OCI-M1 (cell line): ENCODE measurements at places on chromosomes 5 and 9.

GRCh38 chr9:136090768-136091581 lies 4.1 kb downstream of the NACC2 start:
- DNase-seq, result no peak

DNA sequence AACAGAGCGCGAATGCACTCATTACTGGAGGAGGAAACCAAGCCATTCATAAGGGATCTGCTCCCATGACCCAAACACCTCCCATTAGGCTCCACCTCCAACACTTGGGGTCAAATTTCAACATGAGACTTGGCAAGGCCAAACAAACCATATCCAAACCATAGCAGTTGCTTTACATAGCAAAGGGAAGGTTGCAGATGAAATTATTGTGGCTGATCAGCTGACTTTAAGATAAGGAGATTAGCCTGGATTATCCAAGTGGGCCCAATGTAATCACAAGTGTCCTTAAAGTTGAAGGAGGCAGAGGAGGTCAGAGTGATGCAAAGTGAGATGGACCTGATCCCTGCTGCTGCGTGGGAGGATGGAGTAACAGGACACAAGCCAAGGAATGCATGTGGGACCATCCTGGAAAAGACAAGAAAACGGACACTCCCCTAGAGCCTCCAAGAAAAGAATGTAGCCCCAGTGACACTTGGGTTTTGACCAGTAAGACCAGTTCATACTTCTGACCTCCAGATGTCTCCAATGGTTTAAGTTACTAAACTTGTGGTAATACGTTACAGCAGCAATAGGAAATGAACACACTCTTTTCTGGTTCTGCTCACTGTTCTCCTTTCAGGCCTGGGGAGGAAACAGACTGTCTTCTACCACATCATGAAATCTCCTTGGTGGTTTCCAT lies 167.3 kb downstream of the GNAQ start:
- DNase-seq, result peak; percentile 66

DNA sequence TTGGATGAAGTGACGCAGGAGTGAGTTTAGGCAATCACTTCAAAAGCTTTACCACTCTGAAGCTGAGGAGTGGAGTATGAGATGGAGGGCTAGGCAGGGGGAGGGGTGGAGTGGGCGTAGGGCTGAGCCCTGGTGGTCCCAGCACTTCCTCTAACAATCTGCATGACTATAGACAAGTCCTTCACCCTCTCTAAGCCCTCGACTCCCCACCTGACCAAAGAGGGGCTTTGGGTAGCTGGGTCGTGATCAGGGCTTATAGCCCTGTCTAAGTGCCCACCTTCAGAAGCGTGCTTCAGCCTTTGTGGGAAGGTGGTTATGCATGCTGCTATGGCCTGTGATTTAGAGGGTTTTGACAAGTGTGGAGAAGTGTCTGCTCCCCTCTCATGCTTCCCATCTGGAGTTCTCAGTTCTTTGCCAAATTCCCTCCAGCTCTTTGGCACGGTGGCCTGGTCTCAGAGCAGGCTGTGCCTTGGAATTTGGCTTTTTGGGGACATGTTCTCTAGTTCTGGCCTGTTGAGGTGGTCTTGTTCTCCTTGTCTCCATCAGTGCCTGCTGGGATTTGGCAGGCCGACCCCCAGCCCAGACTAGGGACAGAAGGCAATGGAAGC lies 53.0 kb downstream of the ACTBL2 start:
- no peak for DNase-seq

DNA sequence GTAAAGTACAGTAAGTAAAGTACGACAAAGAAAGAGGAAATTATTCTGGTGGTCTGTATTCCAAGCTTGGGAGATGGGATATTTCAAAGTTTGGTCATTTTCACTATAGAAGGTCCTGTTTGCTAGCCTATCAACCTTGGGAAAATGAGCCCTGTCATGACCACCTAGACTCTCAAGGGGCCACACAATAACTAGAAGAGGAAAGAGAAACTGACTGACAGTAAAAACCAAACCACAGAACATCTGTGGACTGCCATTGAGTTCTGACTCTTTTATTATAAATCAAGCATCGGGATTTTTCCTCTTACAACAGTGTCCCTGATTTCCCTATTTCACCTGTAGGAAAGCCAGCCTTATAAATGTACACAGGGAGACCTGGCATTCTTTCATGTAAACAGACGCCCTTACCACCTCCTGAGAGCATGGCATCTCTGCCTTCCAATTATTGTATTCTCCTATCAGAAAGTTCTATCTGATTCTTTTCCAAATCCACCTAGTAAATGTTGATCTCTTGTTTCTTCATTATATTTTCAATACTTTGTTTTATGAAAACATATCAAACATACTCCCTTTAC lies 80.0 kb downstream of the ZNF622 start:
- DNase-seq, result no peak

DNA sequence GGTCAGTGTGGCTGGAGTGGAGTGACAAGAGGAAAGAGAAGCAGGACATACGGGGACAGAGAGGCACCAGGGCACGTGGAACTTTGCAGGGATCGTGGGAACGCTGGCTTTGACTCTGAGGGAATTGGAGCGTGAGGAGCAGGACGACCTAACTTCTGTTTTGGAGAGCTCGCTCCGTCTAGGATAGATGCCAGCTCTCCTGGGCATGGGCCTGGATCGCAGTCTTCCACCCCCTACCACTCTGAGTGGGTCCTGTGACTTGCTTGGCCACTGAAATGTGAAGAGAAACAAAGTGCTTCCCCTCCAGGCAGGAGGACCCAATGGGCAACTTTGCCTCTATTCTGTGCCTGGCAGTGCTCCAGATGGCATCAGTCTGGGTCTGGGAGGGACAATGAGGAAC lies 8.7 kb upstream of the SH3PXD2B start:
- no peak for DNase-seq

DNA sequence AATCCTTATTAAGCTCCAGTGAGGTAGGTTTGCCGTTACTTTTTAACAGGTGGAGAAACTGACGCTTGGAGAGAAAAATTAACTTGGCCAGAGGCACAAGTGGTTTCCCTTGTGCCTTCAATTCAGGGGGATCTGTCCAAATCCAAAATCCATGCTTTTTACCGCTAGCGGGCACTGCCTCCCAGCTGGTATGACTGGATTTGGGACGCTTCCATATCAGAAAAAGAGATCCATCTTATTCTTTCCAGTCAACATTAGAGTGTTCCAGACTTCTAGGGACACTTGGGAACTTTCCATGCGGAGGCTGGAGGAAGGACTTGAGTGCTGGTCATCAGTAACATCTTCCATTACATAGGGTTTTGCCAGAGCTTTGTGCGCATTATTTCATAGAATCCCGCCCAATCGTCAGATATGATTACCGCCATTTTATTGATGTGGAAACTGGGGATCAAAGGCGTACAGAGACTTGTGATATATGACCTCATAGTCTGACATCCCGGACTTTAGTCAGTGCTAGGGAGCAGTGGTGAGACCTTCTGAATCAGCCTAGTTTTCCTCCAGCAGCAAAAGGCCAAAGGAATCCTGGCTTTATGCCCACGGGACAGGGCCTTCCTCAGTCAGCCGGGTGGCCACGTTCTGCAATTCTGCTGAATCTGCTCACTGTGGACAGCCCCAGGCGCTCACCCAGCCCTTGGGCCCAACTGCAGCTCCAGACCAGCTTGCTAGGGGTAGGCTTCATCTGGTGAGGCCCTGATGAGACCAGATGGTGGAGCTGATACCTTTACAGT lies 1.1 kb upstream of the GNPDA1 start:
- DNase-seq, result no peak

GRCh38 chr5:66597183-66597757 lies 1.1 kb downstream of the MAST4 start:
- peak; percentile 82 for DNase-seq

DNA sequence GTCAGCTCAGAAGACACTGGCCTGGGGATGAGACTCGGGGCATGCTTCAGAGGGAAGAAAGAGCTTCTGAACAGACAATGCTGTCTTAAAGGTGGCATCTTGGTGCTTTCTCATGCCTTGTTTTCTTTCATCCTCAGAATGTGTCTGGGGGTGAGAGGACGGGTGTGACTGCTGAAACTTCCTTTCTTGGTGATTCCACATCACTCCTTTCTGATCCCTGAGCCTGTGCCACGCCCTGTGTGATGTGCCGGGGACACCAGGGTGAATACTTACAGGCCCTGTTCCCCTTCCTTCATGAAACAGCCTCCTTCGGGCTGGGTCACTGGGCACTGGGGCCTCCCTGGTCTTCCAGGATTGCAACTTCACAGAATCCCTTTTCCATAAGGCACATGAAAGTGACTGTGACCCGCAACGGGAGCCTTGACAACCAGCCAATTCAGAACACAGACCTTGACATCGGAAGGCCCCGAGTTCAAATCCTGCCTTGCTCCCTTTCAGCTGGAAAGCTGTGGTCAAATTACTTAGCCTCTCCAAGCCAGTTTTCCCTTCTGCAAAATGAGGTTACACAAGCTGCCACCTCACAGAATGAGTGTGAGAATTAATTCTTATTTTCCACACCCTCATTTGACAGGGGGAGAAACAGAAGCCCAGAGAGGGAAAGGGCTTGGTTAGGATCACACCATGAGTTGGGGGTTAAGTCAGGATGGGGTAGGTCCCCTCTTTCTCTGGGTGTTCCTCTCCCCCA lies 44.1 kb upstream of the IL17B start:
- no peak for DNase-seq

GRCh38 chr5:66828046-66828547 lies 231.9 kb downstream of the MAST4 start:
- no peak for DNase-seq

DNA sequence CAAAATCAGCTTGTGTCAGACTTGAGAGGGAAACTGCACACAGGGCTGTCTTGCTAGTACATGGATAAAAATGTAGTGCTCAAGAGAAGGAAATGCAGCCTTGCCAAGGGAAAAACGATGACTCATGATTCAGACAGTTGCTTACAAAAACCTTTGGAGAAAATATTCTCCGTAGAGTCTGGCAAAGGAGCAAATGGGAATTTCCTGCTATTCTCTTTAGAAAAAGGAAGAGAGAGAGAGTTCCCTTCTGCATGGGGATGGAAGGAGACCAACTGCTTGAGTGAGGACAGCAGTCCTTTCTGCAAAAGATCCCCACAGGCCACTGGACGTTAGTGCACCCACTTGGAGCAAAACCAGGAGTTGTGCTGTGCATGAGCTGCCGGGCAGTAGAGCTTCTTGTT lies 7.6 kb downstream of the IFNB1 start:
- DNase-seq, result peak; percentile 74

DNA sequence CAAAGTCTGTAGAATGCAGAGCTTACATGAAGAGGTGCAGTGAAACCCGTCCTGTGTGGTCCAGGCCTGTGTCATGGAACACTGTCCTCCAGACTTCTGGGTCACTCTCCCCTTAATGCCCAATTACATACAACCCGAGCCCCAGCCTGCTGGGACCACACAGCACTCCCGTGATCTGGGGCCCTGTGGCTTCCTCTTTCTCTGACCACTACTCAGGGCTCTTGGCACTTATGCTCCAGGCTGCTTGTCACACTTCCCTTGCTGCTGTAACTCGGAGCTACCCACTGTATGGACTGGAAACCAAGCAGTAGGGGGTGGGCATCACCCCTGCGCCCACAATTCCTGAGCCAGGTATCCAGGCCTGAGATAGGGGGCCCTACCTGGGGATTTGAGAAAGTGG lies 10.3 kb upstream of the IL3 start:
- peak; percentile 73 for DNase-seq

GRCh38 chr5:158807946-158808345 lies 291.8 kb downstream of the EBF1 start:
- DNase-seq, result peak; percentile 61
